Lower lobe of right lung (tissue), 2 donors: ENCODE measurements at places on chromosomes 3 and 15. TPM values are rescaled to one million over a fixed set of nuclear protein-coding genes. Genes with fewer than 3 reads are reported as not detected.
A peak's percentile ranks its signal among the peaks of the same experiment; 100 is the strongest.

- no peak for DNase-seq
These were observed 5.8 kb downstream of the APBA2 start for GRCh38 chr15:28891588-28891987.

- no peak for DNase-seq
These were observed 584.2 kb upstream of the DPPA4 start for GRCh38 chr3:109921509-109921908.

DNA sequence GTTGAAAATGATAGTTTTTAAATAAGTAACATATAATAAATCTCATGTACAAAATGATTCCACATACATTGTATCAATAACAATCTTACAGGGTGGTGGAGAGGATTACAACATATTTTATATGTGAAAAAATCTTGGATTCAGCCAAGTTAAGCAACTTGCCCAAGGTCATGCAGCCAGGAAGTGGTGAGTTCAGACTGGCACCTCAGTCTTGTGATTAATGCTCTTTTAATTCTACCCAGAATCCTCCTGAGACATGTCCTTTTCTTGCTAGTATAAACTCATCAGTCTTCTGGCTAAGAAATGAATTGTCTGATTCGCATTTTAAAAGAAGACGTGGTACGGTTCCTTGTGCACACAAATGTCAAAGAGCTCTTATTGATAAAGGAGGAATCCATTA, 4.5 kb upstream of the MYRIP start:
- no peak for DNase-seq

DNA sequence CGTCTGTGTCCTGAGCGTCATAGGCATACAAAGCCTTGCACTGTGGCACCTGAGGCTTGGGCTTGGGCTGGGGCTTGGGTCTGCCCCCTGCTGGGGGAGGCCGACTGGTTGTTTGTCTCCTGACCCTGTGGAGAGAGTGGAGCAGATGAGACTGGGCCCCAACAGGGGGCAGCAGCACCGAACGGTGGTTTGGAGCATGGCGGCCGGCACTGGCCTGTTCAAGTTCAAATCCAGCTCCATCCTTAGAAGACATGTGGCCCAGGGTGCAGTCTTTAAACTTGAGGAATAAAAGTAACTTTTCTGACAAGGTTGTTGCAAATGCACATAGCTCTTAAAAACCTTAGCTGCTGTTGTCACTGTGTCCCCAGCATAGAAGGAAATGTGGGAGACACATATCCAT, 33.3 kb downstream of the CCNB2 start:
- peak; percentile 69 for DNase-seq

Gene HESX1
- total RNA-seq = 0.86 TPM
